ENCODE measurements at places on chromosomes 2 and 18.

- no peak for DNase-seq
Measured at GRCh38 chr2:32633040-32633439, 5.2 kb downstream of the TTC27 start.

DNA sequence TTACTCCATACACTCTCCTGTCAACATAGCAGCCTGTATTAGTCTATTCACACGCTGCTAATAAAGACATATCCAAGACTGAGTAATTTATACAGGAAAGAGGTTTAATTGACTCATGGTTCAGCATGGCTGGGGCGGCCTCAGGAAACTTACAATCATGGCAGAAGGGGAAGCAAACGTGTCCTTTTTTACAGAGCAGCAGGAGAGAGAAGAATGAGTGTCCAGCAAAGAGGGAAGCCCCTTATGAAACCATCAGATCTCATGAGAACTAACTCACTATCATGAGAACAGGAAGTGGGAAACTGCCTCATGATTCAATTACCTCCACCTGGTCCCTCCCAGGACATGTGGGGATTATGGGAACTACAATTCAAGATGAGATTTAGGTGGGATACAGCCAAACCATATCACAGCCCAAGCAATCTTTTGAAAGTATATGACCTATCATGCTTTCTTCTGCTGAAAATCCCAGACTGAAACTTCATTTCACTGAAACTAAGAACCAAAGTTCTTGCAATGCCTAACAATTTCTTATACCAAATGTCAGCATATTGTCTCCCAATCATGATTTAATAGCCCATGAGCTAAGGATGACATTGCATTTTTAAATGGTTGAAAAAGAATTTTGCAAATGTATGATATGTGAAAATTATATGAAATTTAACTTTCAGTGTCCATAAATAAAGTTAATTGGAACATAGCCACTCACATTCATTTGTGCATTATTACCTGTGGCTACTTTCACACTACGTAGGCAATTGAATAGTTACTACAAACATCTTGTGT, 686.8 kb upstream of the ZEB2 start:
- no peak for DNase-seq

GRCh38 chr18:78519394-78520062, 460.1 kb upstream of the SALL3 start:
- DNase-seq = no peak

DNA sequence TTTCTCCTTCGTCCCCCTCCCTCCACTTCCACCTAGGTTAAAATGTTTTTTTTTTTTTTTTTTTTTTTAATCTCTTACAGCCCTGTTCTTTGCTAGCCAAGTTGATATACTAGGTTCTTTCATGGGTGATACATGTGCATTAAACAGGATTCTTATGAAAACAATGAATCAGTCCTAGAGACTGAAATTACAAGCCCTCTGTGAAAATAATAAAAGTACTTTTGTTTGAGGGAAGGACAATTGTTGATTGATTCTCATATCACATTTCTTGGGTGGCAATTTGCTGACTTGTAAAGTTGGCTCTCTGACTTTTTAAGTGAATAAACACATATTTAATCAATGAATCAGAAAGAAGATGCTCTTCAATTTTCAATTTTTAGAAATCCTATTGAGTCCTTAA, 639.9 kb downstream of the LRP1B start:
- no peak for DNase-seq

DNA sequence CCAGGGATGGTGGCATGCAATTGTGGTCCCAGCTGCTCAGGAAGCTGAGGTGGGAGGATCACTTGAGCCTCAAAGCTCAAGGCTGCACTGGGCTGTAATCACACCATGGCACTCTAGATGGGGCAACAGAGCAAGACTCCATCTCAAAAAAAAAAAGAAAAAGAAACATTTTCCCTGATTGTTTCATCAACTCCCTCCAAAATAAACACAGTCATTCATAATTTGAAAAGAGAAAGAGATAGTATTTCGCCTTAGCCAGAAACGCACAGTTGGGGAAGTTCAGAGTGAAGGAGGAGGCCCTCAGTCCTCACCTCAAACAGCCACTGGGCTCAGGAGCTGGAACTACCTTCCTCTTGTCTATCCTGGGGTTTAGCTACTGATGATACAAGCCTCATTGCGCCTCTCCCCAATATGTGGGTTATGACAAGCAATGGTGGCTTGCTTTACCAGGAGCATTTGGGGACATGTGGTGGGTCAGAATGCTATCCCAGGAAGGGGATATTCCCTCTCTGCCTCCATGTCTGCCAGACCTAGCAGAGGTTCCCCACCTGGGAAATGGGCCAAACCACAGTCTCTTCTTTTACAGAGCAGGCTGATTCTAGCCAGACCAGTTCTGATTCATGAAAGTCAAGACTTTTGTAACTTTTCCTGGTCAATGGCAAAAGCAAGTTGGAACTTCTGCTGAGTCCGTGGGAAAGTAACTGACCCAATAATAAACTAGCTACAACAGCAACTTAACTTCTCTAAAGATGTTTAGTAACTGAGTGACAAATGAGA, 22.2 kb upstream of the TMEM87B start:
- DNase-seq = no peak

DNA sequence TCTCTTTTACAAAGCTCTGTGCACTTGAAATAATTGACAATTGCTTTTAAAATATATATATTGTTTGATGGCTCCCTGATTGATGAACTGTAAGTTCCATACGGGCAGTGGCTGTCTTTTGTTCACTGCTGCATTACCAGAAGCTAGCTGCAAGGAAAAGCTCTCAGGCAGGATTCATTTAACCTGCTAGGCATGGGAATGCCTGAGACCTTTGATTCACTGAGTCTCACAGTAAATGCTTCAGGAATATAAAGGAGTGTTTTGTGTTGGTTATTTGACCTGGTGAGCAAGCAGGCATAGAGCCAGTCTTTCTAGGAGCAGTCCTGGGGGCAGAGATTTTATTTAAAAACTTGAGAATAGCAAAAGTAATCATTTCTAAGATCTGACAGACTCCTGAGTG, 193.2 kb upstream of the ITGA4 start:
- no peak for DNase-seq

DNA sequence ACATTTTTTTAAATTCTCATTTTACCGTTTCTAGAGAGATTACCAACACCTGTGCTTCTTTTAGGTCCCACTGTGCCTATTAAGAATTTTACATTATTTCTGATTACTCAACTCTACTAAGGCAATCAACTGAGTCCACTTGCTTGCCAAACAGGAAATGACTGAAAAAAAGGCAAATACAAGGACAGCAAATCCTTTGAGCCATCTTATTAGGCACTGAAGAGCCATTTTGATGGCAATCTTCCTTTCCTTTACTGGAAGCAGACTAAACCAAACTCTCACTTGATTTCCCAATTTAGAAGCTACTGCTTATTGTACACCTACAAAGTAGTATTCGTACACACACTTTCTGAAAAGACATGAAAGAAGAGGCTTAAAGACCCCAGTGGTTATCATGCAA, 121.4 kb upstream of the COL3A1 start:
- DNase-seq = no peak

- DNase-seq = no peak
Measured at GRCh38 chr2:223590964-223591363, 11.2 kb downstream of the SCG2 start.

- no peak for DNase-seq
Measured at GRCh38 chr2:30300456-30301221, 69.3 kb downstream of the LBH start.

DNA sequence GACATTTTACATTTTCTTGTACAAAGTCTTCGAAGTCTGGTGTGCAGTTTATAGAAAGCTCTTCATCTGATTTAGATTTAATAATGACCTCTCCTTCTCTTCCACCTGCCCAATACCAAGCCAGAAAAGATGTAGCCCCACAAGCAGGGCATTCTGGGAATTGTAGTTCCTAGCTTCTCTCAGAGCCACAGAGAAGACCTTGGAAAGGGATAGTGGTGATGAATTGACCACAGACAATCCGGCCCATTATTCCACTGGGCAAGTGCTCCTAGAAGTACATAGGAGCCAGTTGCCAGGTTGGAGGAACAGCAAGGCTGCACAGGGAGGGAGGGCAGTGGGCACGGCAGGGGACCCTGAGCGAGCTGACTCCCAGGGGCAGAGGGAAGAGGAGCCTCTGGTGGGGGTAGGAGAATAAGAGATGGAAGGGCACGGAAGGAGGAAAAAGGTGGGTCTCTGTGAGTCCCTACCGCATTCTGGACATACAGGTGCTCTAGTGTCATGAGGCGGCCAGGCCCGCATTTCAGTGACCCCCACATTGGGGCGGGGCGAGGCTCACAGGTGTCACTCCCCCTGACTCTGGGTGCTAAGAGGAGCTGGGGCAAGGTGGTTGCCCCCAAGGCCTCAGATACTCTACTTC, 152.5 kb upstream of the HAAO start:
- DNase-seq = no peak
